ENCODE measurements at places on chromosomes 16 and 17.

DNA sequence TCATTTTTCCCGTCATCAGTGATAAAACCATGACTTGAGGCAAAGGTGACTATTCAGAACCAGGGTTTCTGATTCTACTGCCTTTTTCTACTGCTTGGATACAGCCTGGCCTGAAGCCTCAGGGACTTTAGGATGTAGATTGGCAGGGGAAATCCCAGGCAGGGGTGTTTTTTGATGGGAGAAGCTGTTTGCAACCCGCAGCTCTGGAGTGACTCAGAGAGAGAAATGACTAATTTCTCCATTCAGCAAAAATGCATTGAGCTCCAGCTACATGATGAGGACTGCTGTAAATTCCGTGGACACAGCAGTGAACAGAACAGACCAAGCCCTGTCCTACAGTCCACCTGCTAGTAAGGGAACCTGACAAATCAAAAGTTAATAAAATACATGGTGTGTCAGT lies 560.6 kb downstream of the CDH13 start:
- no peak for DNase-seq

DNA sequence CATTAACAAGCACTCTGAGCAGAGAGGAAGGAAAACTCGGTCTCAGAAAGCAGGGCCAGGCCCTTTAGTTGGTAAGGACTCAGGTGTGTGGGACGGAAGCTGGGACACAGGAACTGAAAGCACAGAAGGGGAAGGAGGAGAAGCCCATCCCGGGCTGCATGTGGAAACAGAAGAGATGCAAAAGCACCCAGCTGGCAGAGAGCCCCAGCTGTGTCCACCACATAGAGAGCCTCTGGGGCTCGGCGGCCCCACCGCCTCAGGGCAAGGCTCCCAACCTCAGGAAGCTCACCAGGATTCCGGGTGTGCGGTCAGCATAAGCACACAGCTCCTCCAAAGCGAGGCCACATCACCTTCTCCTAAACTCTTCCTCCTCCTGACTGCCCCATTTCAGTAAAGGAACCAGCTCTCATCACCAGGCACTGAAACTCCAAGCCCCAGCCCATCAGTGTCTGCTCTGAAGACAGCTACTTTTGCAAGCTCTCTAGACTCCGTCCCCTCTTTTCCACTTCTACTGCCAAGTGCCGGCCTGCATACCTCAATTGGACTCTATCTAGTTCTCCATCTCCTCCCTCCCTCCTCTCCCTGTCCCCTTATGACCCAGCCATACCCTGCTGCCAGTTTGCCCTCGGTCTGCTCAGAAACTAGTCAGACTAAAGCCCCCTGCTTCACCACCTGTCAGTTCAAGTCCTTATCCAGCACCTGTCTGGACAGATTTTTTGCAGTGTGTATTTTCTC lies 6.0 kb downstream of the ST3GAL2 start:
- DNase-seq = no peak

DNA sequence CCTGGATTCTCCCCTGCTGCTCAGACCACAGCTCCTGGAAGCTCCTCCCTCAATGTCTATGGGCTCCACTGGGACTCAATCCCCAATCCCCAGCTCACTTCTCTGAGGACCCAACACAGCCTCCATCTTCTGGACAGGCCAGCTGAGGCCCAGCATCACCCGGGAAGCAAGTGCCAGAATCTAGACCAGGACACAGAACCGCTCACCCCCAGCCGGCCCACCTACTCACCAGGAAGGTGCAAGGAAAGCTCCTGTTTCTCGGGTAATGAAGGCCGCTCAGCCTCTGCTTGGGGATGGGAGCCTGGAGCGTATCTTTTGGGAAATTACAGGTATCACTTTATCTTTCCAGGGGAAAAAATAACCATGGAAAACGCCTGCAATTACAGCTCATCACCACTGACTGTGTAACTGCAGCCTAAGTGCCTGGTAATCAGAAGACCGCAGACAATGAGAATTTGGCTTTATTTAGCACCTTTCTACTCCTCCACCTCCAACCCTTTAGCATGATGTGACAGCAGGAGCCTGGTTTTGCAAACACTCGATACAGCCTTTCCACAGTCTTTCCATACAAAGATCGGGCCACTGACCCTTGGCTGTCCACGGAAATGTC lies 49.6 kb upstream of the RPL38 start:
- no peak for DNase-seq

DNA sequence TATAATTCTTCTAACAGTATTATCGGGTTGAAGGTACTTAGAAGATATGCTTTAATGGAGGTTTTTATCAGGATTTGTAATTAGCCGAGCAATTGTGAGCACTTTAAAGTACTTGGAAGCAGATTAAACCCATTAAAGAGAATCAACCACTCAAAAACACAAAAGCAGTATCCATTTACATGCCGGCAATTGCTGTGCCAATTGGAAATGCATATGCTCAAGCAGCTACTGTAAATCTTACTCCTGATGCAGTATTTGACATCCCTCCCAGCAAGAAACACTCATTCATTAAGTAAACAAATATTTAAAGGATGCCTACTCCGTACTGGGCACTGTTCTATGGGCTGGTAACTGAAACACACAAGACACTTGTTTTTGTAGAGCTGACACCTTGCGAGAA lies 11.4 kb upstream of the CCL1 start:
- no peak for DNase-seq

DNA sequence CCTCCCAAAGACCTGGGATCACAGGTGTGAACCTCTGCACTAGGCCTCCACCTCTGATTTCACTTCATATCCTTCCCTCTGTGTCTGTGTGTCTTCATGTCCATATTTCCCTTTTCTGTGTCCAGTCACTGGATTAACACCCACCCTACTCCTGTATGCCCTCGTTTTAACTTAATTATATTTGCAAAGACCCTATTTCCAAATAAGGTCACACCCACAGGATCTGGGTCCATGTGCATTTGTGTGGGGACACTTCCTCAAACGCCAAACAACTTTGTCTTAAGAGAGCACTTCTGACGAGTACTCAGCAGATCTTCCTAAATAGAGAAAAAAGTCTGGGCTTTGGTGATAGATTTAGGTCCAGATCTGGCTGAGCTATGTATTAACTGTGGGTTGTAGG lies 56.3 kb downstream of the MPHOSPH6 start:
- no peak for DNase-seq

DNA sequence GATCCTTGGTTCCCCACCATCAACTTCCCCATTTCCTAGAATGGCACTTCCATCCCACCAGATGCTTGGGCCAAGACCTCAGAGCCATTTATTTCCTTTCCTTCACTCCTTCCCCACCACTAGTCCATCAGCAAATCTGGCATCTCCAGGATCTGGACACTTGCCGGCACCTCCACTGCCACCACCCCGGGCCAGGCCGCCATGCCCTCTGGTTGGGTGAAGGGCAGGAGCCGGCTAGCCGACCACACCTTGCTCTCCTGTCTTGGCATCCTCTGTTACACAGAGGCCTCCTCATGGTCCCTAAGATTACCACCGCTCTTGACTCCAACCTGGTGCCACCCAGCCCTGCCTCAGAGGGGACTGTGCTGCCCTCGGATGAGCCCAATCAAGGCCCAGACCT lies 104.5 kb downstream of the RMI2 start:
- no peak for DNase-seq

- no peak for DNase-seq
Measured at GRCh38 chr17:75301049-75301448, 11.8 kb upstream of the SLC25A19 start.

GRCh38 chr16:56603589-56603988 lies 4.8 kb upstream of the MT2A start:
- peak; percentile 56 for DNase-seq

- no peak for DNase-seq
Measured at GRCh38 chr16:28010671-28011070, 52.8 kb downstream of the GSG1L start.

- DNase-seq = no peak
Measured at GRCh38 chr17:69716556-69716955, 302.1 kb downstream of the MAP2K6 start.

GRCh38 chr17:38729886-38730525 lies at the start of gene CISD3:
CISD3 (plus strand) TSS chr17:38730341; CDS start chr17:38730359, 18 bp downstream.
- DNase-seq = peak; percentile 74

- no peak for DNase-seq
Measured at GRCh38 chr17:40034426-40035161, 19.4 kb downstream of the CSF3 start.
